ENCODE measurements at places on chromosomes 7 and 10. TPM values are rescaled to one million over a fixed set of nuclear protein-coding genes. Genes with fewer than 3 reads are reported as not detected.

GRCh38 chr10:22581461-22581860, 132.9 kb downstream of the PIP4K2A start:
- no peak for DNase-seq

DNA sequence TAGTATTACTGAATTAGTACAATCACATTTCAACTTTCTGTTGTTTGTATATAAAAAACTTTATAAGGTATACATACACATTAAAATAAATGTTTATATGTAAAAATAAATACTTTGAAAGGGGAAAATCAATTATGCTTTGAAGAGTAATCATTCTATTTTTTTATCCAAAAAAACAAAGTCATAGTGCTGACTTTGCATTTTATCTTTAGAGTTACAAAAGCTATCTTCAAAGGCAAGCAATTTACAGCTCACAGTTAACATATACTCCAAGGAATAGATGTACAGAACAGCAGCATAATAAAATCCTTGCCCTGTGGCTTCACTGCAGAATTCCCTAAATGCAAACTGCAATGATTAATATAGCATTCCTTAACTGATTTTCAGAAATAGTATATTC, 53.2 kb downstream of the MAGI2 start:
- DNase-seq, result no peak

GRCh38 chr10:18071591-18071990, 68.6 kb upstream of the CACNB2 start:
- no peak for DNase-seq

DNA sequence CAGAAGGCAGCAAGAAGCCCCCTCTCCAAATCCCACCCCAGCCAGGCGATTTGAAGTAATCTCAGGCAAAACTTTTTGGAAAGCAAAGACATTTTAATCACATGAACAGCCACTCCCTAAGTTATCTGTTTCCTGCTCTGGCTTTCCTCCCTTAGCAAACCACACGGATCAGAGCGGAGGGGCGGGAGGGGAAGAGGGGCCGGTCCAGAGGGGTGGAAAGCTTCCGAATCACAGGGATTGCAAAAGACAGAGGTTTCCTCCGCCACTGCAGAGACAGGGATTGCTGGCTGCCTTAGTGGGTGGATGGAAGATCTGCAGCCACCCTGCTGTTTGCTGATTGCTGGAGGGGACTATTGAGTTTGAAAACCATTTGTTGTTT, 41.2 kb downstream of the ZCCHC24 start:
- no peak for DNase-seq

- DNase-seq, result no peak
These were observed 6.4 kb downstream of the MYL10 start for GRCh38 chr7:101622609-101623173.

DNA sequence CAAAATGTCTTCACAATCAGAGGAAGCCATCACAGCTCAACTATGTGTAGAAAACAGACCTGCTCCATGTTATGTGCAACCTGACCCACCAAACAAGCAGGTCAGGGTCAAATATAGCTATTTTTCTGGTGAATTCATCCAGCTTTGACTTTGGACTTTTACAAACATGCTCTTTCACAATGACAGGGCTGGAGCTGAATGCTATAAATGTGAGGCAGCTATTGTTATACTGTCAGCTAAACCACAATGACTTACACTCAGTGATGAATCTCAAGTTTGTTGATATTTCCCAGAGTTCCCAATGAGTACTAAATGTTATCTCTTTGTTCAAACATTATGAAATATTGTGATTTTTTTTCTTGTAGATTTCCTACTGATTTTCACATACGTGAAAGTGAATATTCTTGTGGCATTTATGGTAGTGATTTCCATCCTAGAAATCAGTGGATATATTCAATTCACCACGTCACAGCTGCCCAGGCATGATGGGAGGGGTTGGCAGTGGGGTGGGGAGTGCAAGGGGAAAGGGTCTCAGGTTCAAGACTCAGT, 2.5 kb upstream of the ITIH2 start:
- DNase-seq, result no peak

GRCh38 chr7:139648941-139649425, 125.5 kb downstream of the CLEC2L start:
- DNase-seq, result peak; percentile 69

DNA sequence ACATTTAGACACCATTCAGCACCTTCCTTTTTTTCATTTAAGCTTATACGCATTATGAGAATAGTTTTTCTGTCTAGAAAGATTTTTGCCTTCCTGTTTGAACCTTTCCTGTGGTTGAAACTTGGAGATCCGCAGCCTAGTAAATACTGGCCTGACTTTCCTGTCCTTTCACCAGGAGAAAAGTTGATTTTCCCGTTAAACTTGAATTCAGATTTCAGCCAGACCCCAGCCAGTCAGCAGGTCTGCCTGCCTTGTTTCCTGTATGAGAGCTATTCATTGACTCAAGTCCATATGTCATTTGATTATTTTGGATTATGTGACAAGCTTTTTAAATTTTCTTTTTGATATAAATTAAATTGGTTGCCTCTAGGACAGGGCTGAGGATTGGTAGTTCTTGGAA, 71.5 kb downstream of the EVX1 start:
- no peak for DNase-seq

DNA sequence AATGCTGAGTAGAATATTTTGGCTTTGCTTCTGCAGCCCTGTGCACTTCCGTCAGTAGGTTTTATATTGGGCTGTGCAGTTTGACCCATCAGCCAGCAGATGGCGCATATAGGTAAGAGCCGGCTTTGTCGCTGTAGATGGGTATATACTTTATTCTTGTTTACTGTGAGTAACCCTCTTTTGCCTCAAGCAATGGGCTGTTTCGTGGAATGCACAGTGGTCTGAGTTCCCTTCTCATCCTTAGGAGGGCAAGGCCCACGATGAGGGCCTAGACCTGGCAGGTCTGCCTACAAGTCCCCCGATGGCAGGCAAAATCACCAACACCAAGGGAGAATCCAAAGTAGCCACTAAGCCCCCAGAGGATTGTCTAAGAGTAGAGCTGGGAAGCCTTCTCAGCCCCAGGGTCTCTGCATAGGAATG, 1002.9 kb upstream of the KCND2 start:
- DNase-seq, result no peak

- no peak for DNase-seq
These were observed 7.7 kb downstream of the PON2 start for GRCh38 chr7:95427166-95427565.

DNA sequence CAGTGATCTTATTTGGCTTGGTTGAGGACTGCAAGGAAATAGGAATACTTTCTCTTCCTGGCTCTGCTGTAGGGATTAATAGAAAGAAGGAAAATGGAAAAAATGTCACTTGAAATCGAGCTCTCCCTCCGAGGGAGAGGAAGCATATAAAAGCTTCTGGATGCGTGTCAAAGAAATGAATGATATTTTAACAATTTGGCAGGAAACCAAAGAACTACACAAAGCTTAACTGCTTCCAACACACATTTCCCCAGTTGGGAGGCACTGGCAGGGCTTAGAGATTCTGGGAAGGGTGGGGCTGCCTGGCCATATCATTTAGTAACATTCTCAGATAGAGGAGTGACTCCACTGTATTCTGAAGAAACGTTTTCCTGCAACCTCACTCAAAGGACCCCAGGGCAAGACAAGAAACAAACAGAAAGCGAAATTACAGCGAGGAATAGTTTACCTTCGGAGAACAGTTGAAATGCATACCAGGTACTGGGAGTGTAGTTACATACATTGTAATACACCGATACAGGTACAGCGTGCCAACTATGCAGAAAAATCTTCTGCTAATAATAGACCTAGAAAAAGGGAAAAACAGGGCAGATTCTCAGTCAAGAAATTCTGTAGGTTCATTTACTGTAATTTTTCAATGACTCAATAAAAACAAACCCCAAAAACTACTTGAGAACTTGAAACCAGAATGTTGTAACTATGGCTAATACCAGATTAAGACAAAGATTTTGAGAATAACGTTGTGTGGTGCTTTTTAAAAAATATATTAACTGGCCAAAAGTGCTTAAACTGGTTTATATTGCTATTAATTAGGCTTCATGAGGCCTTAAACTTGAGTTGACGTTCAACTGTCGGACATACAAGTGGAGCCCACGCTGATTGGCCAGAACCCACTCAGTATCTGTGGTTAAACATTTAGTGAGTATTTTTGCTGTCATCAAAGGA, 75.7 kb upstream of the ASAH2 start:
- no peak for DNase-seq

DNA sequence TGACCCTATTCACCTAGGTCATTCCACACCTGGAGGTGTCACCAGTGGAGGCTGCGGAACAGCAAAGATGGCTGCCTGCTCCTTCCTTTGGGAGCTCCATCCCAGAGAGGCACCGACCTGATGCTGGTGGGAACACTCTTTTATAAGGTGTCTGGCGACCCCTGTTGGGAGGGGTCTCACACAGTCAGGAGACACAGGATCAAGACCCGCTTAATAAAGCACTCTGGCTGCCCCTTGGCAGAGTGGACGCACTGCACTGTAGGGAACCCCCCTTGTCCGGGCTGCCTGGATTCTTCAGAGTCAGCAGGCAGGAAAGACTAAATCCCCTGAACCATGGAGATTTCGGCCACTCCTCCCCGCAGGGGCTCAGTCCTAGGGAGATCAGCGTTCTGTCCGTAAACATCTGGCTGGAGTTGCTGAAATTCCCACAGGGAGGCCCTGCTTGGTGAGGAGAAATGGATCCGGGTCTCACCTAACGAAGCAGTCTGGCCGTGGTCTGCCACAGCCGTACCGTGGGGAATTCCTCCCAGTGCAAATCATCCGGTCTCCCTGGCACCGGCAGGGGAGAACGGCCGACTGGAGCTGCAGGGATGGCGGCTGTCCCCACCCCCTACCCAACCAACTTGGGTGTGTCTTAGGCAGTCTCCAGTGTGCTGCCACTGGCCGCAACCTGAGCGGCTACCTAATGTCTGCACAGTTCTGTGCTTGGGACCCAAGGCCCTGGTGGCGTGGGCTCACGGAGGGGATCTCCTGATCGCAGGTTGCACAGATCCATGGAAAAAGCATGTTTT, 66.1 kb downstream of the LSMEM1 start:
- DNase-seq, result no peak

GRCh38 chr7:3592401-3593134, 291.5 kb downstream of the SDK1 start:
- DNase-seq, result no peak

DNA sequence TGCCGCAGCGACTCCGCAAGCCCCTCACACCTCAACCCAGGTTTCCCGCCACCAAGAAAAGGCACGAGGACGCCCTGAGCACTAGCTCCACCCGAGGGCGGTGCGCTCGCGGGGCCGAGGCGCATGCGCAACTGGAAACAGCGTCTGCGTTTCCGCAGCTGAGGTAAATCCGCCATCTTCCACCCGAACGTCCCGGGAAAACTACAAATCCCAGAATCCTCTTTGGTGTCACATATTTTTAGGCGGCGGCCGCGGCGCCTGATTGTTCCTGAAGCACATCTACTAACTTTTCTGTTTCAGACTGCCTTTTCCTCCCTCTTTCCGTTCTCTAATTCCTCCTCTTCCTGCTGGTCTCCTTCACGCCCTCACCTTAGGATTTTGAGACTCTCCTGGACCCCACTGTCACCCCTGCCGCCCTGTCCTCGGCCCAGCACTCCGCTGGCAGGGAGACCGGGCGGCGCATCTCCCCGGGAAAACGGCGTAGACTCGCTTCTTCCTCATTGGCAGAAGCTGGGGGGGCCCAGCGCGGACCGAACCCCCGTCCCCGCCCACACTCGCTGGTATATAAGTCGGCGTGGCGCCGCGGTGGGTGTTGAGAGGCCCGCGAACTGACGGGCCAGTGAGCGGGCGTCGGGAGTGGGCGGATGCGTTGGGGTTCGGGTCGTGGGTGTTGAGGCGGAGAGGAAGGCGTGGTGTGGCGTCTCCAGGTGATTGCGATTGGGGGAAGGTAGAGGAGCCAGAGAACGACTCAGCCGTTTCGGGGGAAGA, at the start of gene ZCWPW1:
Gene ZCWPW1 (minus strand): TSS at position 505 of the 768 bp plus-strand sequence. CDS start 8,054 bp downstream, outside the sequence.
- peak; percentile 88 for DNase-seq

DNA sequence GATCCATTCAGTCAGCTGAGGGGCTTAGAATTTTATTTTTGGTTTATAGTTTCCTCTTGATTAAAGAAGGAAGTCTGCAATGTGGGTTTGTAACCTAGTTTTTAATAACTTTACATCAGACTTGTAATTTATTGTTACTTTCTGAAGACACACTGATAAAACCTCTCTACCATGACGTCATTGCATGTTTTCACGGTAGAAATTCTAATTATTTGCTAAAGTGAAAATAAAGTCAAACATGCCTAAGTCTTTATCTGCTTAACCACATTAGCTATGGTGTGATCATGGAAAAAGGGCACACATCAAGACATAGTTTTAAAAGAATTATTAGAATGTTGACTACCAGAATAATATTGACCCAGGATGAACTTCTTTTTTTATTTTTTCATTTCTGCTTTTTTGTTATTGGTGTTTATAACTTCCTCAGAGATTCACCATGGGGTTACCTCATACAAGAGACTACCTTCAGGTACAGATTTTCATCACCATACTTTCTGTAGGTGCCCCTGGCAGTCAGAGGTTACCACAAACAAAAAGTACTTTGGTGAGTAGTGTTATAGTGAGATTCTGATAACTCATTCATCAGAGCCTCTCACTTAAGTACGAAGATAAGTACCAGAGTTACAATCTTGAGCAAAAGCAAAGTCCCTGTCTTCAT, 7.0 kb upstream of the PANK1 start:
- DNase-seq, result no peak

GRCh38 chr7:30851651-30852307, 59.9 kb upstream of the AQP1 start:
- DNase-seq, result no peak

- DNase-seq, result no peak
These were observed 19.9 kb downstream of the CASD1 start for GRCh38 chr7:94529516-94529915.

- no peak for DNase-seq
These were observed 39.3 kb downstream of the BAZ1B start for GRCh38 chr7:73482746-73483145.

GRCh38 chr7:69602522-69602921, 4.2 kb downstream of the AUTS2 start:
- no peak for DNase-seq

ADCYAP1R1 gene
- not detected for total RNA-seq

PVRIG gene
- total RNA-seq, result 27.4 TPM

ZCWPW1 gene
- total RNA-seq, result 3.3 TPM

ITPRID1 gene
- total RNA-seq, result not detected

AOAH gene
- total RNA-seq, result 1.6 TPM

RNF32 gene
- total RNA-seq, result 3.2 TPM

GPR15LG gene
- 1.5 TPM for total RNA-seq

MMD2 gene
- total RNA-seq, result not detected

PNLIPRP1 gene
- total RNA-seq, result 0.74 TPM

TAF5 gene
- total RNA-seq, result 7.1 TPM

HTR5A gene
- total RNA-seq, result not detected

OPALIN gene
- not detected for total RNA-seq

STAG3 gene
- 81.7 TPM for total RNA-seq

WAPL gene
- 31.2 TPM for total RNA-seq
